ENCODE measurements at places on chromosomes 2 and 18.
A peak's percentile ranks its signal among the peaks of the same experiment; 100 is the strongest.

DNA sequence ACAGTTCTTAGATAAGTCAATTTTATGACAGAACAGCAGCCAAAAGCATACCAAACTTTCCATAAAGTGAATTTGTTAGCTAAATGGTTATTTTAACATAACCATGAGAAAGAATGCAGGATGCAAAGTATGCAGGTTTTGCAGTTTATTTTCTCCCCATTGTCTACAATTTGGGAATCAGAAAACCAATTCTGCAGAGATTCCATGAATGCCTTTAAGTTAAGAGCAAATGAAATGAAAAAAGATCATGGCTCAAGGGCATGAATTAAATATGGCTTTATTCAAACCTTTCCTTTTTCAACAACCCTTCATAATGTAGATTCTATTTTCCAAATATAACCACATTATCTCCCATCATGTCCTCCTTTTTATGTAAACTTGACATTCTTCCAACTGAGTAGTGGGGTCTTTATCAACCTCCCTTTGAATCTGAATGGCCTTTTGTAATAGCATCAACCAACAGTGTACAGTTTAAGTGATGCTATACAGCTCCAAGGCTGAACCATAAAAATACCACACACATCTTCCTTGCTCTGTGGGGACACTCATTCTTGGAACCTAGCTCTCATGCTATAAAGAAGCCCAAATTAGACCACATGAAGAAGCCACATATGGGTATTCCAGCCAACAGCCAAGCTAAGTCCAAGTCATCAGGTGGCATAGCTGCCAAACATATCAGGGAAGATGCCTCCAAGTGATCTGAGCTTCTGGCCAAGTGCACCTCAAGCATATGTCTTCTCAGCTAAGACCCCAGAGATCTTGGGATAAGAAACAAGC is 49.8 kb downstream of the PIAS2 start:
- DNase-seq: no peak

DNA sequence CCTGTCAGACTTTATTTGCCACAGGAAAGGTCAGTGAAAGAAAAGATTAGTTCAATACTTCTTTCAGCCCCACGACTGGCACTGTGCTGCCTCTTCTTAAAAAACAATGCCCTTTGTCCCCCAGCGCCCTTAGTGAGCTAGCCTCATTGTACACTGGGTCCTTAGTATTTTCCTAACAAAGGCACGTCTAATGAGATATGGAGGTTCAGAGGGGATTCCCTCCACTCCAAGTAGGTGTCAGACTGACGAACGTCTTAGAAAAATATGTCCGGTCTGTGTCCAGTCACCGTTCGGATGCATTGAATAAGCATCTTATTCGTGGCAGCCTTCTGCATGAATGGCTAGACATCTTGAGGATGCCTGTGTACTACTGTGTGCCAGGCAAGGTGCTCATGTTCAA is 1.1 kb downstream of the FECH start:
- DNase-seq: peak; percentile 61

- no peak for DNase-seq
These were observed 24.0 kb downstream of the CROCC2 start for GRCh38 chr2:240930096-240930630.

DNA sequence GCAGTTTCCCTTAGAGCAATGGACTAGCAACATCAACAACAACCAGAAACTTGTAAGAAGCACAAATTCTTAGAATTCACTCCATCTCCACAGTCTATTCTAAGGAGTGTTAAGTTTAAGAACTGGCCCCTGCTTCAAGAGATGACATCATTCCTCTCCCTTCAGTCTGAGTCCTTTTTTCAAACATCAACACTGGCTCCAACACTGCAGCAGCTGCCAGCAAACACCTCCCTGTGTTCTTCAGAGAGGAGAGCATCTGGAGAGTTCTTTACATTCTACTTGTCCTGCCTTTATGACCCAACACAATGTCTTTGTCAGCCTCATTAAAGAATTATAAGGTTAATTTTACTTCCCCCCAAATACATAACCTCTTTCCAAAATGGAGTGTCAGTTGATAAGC is 122.3 kb downstream of the HNMT start:
- DNase-seq: no peak

GRCh38 chr2:88351249-88351601 is 101.3 kb downstream of the FOXI3 start:
- no peak for DNase-seq

DNA sequence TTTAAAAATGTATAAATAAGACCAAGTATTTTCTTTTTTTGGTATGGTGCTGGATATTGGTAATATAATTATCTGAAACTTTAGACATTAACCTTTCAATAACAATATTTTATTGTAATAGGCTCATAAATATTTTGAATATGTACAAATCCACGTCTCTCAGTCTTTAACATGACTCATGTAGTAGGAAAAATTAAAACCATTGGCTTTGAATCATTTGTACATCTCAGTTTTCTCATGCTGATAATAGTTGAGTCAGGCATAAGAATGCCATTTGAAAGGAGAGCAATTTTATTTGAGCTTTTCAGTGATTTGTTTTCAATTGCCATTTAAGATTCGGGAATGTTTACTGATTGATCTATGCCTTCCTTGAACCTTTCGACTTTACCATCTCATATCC is 364.8 kb downstream of the TGIF1 start:
- no peak for DNase-seq

GRCh38 chr2:235749121-235749770 is 255.4 kb downstream of the AGAP1 start:
- DNase-seq: no peak

DNA sequence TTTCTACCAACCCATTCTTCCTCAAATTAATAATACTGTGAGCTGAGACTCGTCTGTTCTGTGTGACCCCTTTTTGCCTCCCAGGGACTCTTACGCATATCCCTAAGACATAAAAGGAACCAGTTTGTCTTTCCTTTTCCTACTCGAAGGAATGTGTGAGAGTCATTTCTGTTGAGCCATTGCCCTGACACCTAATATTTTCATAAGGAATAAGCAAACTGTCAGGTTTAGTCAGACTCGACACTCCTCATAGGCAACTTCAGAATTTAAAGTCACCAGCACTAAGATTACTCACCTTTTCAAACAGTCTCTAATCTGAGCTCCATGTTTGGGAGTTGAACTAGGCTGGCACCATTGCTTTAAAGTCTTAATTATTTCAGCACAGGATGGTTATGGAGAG is 305.5 kb downstream of the IKZF2 start:
- no peak for DNase-seq

DNA sequence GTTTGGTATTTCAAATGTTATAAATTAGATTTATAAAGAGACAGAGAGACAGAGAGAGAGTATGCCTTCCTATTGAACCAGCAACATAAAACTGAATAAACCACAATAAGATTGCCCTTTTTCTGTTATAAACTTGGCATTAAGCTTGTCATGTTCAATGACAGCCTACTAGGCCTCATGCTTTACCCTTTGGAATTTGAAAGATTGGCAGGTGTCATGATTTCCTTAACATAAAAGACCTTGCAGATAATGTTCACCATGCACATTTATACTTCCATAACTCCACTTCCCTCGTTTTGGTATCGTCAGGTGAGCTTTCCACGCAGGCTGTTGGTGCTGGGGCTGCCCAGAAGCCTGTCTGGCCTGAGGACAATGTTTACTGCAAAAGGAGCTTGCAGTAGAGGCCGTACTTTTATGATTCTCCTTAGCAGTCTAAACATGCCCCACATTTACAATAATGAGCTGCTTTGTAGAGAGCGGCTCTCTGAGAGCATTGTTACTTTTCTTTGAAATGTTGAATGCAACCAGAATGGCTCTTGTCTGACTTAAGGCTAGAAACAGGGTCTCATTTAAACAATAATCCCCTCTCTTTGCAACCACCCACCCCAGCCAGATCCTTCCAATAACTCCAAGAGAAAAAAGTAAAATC is 379.1 kb upstream of the ATP5MC3 start:
- DNase-seq: no peak

DNA sequence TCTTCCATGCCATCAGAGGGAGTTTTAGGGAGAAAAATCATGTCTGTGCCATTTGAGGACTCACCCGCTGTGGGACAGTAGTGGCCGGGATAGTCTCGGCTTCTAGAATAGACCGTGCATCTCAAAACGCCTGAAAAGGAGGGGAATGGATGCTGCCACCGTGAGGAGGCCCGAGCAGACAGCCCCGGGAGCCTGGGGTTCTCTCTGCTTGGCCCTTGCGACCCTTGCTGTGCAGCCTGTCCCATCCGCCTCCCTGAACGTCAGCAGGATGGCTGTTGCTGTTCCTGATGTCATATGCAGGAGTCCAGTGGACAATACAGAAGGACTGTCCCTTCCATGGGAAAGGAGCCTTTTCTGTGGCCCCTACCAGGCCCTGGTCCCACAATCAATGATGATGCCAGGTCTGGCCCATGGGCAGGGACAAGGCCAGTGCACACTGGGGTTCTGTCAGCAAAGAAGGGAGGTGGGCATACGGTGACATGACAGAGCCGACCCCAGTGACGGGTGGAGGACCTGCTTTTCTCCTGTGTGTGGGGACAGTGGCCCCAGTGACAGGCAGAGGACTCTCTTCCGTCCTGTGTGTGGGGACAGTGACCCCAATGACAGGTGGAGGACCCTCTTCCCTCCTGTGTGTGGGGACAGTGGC is 58.8 kb downstream of the ACKR3 start:
- DNase-seq: no peak

DNA sequence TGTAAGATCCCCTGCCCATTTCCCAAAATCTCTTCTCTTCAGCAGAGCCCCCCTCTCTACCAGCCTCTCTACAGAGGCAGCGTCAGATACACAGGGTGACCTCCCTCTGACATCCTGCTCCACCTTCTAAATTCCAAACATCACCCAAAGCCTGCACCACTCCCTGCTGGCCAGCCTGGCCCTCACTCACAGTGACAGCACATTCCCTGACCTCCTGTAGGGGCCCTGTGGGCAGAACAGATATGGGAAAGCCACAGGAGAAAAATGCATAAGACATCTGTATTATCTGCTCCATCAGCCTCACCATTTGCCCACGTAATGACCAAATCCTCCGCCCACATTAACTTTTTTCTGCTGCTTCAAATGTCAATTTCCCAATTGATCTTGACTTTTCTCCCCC is 40.6 kb downstream of the TRABD2A start:
- no peak for DNase-seq

DNA sequence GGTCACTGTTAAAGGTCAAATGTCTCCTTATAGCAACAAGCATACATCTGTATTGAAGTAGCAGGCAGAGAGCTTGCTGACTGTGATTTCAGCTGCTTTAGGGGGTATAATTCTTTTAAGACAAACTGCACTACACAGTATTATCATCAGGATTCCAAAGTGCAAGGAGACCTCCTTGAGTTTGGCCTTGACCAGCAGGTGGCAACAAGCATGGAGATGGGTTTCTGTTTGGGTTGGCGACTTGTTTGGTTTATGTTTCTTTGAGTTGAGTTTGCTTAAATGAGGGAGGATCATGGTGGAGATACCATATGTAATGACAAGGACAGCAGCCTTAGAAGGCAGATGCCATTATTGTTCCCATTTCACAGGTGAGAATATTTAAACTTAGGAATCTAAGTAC is 681.0 kb upstream of the ID2 start:
- DNase-seq: peak; percentile 8

DNA sequence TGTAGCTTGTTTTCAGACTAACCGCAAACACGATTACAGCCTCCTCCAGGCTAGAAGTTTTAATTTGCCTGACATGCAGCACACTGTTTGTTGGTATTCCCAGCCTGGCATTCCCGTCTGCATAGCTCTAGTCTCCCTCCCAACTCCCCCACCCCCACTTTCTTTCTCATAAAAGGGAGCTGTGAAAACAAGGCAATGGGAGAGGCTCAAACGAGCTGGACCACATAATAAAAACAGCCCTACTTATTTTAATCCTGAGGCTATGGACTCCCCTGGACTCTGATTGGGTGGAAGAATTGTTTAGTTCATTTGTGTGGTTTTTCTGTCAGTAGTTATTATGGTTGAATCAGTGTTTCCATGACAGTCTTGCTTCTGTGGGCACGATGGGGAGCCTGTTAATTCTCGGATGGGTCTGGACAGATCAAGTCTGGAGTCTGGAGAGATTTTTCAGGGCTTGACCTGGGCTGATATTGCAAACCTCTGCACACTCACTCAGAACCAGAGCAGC is 1.2 kb downstream of the STON1 start:
- no peak for DNase-seq

DNA sequence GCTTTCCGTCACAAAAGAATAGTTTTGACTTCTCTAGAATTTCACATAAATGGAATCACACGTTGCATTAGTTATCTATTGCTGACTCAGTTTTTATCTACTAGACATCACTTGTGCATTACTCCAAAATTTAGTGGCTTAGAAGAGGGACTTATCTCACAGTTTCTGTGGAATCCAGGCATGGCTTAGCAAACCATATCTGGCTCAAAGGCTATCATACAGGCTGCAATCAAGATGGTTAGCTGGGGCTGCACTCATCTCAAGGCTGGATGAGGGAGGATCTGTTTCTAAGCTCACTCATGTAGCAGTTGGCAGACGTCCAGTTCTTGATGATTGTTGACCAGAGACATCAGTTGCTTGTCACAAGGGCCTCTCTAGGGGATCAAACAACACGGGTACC is 6.6 kb upstream of the DSC3 start:
- no peak for DNase-seq

- no peak for DNase-seq
These were observed 197.4 kb upstream of the NCKAP5 start for GRCh38 chr2:133765658-133766057.

GRCh38 chr18:3281456-3282400 is 19.8 kb downstream of the MYL12B start:
- peak; percentile 85 for DNase-seq

DNA sequence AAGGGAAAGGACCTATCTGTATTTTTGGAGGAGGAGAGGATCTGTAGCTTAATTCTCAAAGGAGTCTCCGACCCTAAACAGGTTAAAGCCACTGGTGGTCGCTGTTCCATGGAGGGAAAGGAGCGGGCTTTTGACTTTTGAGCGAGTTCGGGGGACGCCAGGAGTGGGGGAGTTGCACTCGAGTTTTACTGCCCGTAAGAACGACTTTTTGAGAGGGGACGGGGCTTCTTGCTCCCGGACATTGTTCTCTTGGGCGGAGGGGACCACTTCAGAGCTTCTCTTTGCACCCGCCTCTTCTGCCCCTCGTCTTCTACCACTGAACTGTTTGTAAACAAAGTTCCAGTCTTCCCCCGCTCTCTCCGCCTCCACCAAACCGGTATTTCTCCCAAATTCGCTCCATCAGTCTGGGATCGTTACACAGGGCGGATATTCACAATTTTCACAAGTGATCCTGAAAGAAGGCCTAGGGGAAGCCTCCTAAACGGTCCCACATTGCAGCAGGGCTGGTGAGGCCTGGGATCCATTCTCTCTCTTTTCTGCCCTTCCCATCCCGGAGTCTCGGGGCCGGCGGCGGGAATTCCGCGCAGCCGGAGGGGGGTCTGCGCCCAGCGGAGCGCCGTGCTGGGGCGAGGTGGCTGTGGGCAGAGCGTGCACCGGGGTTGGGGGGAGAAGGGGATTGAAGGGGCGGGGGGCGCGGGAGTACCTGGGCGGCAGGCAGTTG is 6.6 kb downstream of the DLX2 start:
- DNase-seq: no peak

- no peak for DNase-seq
These were observed 250.5 kb upstream of the MYT1L start for GRCh38 chr2:2581331-2582159.

DNA sequence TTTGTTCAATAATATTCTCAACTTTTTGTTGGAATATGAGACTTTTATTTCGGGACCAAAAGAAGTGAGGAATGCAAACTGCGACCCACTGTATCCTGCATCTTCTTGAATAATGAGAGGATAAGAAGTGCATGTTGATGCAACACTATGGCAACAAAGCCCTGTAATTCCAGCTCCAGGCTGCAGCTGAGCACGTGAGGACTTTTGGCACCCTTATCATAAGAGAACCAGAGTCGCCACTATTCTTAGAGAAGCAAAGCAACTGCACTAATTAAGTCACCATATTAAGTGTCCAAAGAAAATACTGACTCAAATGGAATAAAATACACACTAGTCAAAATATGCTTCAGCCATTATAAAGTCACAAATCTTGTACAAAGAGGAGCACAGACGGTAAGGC is 65.8 kb downstream of the FAM210A start:
- DNase-seq: no peak
